ENCODE measurements at places on chromosomes 11 and 22.

- no peak for DNase-seq
These were observed 86.4 kb upstream of the WNT11 start for GRCh38 chr11:76292583-76293188.

DNA sequence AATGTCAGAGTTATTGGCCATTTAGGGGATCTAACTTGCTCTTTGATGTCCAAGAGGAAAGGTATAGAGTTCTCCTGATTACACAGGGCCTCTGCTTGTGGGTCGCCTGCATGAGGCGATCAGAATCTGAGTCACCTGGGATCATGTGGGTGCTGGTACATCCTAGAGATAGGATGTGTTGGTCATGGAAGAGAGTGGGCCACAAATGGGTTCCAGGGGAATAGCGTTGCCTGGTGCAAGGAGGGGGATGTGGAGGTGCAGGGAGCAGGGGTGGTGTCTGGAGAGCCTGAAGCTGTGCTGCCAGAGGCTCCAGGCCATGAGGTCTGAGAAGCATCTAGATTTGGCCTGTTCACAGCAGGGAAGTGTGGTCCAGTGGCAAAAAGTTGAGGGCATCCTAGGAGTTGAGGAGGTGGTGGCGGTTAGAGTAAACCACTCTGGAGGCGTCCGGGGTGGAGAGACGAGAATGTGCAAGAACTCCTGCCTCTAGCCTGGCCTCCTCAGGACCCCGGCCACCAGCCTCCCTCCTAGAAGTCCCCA, 92.8 kb downstream of the MED15 start:
- DNase-seq, result no peak

- DNase-seq, result no peak
These were observed 38.0 kb upstream of the ARFGAP3 start for GRCh38 chr22:42895087-42895486.

DNA sequence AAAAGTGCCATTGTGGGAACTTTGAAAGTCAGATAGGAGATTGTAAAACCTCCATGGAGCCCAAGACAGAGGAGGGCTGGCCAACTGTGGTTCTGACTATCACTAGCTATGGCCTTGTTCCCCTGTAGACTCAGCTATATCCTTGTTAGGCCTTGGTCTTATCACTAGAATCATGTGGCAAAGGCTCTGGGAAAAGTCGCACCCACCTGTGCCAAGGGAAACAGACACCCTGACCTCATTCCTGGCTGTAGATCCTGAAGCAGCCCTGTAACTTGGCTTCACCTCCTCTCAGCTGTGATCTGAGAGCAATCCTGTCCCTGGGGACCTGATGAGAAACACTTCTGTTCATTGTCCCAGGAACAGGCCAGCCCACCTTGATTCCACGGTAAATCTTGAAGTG, 566.2 kb downstream of the TMEM135 start:
- no peak for DNase-seq

DNA sequence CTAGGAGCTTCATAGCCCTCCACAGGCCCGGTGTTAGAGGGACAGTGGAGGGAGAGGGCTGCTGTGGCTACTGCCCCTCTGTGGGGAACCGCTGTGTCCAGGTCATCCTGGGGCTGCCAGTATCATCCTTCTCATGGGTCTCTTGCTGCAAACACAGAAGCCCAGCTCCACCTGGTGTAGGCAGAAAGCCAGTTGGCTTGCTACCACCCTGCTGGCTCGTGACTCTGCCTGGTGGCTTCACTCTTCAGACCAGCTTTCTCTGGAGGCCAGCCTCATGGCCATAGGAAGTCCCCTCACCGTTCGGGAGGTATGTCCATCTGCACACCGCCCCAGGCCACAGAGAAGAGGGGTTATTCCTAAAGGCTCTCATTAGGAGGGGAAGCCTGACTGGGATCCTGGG, 19.4 kb upstream of the SUSD2 start:
- no peak for DNase-seq

GRCh38 chr22:29122041-29122440, 49.2 kb downstream of the KREMEN1 start:
- no peak for DNase-seq

DNA sequence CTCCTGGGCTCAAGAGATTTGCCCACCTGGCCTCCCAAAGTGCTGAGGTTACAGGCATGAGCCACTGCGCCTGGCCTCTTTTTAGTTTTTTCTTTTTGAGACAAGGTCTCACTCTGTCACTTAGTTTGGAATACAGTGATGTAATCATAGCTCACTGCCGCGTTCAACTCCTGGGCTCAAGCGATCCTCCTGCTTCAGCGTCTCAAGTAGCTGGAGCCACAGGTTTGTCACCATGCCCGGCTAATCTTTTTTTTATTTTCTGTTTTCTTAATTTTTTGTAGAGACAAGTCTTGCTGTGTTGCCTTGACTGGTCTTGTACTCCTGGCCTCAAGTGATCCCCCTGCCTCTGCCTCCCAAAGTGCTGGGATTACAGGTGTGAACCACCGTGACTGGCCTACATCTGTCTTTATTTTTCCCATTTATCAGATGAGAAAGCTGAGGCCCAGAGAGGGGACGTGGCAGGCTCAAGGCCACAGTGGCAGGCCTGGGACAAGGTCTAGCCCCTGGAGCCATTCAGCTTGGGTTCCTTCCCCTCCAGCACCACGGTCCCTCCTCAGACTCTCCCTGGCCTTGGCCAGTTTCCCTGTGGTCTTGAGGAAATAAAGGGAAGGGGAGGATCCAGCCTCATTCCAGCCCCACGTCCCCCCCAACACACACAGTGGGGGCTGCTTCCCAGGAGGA, 2.8 kb upstream of the KDELR3 start:
- DNase-seq, result no peak

DNA sequence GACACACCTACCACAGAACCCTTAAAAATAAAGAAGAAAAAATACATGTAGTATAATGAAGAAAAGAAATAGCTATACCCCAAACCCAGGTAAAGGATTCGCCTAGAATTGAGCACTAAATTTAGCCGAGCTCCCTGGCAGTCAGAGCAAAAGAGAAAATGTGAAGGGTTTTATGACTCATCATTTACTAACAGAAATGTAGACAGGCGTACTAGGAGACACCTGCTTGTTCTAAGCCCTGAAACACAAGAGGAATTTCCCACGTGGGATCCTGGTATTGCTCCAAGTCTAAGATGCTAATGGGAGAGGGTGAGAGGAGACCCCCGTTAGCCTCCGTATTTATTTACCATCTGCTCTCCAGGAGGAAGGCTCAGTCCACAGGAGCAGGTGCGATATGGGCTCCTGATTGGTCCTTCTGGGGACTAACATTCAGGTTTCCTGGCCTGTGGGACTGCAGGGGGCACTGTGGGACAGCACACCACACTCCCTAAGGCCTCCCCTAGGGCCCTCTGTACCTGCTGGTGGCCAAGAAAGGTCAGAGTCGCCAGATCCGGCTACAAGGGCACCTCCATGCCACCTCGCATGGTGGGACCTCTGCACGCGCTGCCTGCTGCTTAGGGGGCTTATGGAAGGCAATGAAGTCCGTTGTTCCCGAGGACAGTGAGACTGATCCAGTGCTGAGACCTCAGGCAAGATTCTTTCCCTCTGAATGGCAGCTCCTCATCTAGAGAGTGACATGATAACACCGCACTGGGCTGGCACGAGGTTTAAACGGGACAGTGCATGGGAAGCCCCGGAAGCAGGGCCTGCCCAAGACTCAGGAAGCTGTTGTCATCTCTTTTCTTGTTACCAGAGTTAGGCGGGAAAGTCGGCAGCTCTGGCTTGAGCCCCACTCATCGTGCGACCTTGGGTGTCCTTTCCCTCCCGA, 25.8 kb downstream of the KCNC1 start:
- no peak for DNase-seq

DNA sequence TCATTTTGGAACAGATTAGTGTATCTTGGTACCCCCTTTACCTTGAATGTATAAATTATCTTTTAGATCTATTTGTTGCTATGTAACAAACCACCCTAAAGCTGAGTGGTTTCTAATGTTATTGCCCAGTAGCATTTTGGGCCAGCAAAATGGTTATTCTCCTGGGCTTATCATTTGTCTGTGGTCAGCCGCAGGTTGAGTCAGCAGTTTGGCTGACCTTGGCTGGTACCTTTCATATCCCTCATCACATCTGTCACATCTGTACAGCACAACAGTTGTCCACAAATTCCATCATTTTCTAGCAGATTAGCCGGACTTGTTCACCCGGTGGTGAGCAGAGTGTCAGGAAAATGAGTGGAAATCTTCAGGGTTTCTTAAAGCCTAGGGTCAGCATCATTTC, 588.5 kb upstream of the ARHGAP42 start:
- no peak for DNase-seq

DNA sequence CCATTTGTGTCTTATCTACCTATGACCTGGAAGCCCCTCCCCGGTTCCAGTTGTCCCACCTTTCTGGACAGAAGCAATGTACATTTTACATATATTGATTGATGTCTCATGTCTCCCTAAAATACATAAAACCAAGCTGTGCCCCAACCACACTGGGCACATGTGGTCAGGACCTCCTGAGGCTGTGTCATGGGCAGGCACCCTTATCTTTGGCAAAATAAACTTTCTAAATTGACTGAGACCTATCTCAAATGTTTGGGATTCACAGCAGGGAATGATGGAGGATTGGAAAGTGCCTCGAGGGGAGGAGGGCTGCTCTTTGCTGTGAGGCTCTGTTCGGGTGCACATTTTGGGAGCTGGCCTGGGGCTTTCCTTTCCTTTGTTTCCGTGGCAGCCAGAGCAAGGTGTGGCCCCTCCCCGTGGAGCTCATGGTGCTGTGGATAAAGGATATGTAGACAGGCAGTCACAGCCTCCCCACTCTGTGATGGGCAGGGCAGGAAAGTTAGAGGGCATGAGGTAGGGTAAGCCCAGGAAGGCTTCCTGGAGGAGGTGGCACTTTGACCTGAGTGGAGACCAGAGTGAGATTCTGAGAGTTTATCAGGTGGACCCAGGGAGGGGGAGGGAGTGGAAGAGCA, 615.6 kb downstream of the TBC1D22A start:
- DNase-seq, result no peak

- DNase-seq, result no peak
These were observed 65.2 kb upstream of the CRYBB3 start for GRCh38 chr22:25134451-25134850.

DNA sequence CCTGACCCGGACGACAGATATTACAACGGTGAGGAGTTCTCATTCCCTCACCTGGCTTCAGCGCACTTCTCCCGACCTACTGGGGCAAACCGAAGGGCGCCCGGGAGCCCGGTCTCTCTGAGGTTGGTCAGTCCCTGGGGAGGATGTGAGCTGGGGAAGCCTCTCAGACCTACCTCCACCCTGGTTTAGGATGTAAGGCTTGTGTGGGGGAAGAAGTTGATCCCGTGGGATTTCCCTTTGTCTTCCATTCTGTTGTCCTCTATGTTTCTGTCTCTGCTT, 12.3 kb downstream of the ROBO3 start:
- no peak for DNase-seq

DNA sequence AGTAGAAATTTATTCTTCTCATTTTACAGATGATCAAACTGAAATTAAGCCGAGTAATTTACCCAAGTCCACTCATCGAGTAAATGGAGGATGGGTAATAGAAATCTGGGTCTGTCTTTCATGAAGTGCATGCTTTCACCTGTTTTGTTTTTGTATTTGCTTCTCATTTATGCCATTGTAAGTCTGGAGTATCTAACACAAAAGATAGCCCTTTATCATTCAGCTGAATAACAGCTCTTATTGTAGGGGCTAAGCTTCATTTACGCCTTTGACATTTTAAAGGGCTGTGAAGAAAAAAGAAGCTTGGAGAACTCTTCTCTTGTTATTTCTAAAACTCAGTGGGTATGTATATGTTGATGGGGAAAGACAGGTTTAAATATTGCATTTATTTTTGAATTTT, 1196.2 kb upstream of the TENM4 start:
- no peak for DNase-seq

- no peak for DNase-seq
These were observed 2.9 kb upstream of the NNMT start for GRCh38 chr11:114293201-114293711.

- DNase-seq, result no peak
These were observed 53.0 kb downstream of the GRAMD1B start for GRCh38 chr11:123483058-123483457.

DNA sequence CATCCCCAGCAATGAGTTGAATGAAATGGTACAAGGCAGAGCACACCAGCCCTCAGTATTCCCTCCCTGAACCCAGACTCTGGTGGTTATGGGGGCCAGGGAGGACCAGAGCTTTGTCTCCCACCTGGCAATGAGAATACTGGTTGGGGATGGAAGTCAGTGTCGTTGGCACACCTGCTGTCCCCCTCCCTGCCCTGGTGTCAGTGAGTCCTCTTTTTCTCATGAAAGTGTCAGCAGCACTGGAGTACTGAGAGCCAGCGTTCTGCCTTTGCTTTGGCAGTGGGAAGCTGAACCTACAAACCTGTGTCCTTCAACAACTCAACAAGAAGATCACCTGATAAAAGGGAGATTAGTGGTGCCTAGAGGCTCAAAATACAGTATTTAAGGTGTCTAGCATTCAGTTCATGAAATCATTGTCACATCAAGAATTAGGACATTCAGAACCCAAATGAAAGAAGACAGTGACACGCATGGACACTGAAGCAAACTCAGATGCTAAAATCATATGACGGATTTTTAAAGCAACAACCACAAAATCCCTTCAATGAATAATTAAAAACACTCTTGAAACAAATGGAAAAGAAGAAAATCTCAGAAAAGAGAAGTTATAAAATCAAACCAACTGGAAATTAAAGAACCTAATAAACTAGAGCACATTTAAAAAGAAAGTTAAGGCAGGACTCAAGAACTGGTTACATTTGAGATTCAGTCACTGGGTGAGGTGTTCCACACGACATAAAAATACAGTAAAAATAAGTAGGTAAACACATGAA, 77.5 kb upstream of the VPREB1 start:
- no peak for DNase-seq

DNA sequence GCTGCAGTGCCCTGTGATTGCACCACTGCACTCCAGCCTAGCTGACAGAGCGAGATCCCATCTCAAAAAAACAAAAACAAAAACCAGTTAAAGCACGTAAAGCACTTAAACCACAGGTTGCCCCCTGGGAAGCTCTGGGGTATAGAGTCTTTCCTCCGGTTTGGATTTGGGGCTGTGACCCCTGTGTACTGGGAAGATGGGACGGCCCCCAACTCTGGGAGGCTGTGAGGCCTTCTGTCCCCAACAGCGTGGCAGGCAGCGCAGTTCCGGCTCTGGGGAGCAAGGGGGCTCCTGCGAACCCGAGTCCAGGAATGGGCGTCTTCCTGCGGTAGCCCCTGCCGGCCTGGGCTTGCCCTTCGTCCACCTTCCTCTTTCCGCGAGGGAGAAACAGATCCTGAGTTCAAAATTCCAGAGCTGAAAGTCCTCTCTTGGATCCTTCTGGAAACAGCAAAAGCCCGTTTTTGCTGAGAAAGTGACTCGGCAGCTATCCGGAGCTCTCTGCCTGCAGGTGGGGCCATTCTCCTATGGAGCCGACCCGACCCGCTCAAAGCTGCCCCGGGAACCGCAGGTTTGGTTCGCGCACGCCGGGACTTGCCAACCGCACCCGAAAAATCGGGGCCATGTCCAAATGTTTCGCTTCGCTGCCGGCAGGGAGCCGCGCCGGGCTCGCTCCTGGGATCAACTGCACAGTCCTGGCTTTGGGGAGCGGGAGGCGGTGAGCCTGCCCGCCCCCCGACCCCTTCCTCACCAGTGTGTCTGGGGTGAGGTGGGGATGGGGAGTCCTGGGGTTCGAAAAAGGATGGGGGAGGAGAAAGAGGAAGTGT, 36.3 kb upstream of the POLA2 start:
- DNase-seq, result no peak

- no peak for DNase-seq
These were observed 4.5 kb downstream of the CNTF start for GRCh38 chr11:58626934-58627483.
